ENCODE measurements at places on chromosomes 6 and 20.

DNA sequence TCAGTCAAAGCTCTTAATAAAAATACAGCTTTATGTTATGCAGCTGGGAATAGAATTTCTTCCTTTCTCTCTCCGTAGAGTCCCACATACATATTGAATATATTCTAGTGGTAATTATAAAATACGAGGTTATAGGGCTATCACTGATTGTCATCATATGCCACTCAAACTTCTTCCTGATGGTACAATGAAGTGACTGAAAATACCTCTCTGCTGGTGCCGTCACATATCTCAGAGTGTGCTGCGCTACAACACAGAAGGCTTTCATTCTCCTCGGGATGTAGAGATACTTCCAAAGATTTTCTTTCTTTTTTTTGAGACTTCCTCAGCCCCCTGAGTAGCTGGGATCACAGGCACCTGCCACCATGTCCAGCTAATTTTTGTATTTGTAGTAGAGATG, 249.9 kb downstream of the BTBD9 start:
- DNase-seq = no peak

GRCh38 chr20:54456423-54456822, 19.0 kb upstream of the DOK5 start:
- DNase-seq = no peak

DNA sequence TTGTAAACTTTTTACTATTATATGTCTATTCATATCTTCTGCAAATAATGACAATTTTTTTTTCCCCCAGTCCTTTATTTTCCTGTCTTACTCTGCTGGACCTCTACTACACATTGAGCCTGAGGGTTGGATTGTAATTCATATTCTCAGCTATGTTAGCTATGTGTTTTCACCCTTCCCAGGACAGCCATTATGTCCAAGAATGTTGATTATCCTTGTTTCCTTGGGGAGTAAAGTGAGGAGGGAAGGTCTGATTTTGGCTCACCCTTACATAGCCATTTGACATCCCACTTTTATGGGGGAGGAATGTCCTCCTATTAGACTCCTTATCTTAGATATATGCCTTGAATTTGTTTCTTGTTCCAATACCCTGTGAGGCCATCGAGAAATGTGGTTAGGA, 17.6 kb upstream of the TBC1D32 start:
- no peak for DNase-seq

GRCh38 chr20:17530716-17531664, at the start of gene BFSP1:
Gene BFSP1 (minus strand): TSS chr20:17531379. CDS start chr20:17531329, 50 bp downstream.
- peak; percentile 21 for DNase-seq

GRCh38 chr6:24195836-24196597, 70.0 kb downstream of the NRSN1 start:
- no peak for DNase-seq

GRCh38 chr6:63527658-63528514, 44.4 kb upstream of the LOC128125822 start:
- DNase-seq = no peak

DNA sequence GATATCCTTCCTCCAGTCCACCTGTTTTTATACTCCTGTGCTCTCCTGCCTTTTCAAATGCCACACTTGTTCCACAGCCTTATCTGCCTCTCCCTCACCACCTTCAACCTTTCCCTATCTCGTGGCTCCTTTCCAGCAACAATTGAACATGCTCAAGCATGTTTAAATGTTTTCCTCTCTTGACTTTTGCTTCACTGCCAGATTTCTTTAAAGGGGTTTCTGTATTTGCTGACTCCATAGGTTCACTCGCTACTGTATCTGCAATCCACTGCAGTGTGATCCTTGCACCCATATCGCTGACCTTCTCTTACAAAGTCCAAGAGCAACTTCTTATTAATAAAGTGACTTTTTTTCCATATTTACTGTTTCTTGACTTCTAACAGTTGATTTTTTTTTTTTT, 11.2 kb upstream of the GMNN start:
- no peak for DNase-seq

DNA sequence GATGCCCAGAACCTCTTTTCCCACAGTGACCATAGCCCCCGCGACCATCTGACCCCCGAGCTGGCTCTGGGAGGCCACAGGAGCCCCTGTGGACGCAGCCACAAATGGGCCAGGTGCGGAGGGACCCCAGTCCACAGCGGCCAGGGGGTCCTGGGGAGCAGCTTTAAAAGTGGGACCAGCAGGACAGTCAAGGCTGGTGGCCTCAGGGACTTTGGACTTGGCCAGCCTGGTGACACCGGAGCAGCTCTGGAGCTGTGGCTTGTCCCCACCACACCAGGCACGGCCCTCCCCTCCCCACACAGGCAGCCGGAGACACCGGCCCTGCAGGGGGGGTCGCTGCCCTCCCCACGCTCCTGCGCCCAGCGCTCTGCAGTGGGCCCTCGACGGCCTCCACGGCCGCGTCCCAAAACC, 3.5 kb downstream of the FNDC11 start:
- no peak for DNase-seq

DNA sequence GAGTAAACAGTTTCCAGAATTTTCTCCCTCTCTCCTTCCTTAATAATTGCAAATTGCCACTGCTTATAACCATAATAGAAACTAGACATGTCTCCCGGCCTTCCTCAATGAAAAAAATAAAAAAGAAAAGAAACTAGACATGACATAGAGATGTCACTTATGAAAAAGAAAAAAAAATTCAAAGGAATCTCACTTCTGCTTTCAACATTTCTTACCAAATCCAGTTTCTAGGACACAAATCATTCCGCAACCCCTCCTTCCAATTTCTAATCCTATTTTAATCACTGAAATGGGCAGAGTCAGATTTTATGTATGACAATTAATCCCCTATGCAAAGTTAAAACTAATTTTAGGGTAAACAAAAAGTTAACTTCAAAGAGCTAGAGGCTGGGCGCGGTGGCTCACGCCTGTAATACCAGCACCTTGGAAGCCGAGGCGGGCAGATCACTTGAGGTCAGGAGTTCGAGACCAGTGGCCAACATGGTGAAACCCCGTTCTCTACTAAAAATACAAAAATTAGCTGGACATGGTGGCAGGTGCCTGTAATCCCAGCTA, 40.1 kb upstream of the EEF1A1 start:
- DNase-seq = no peak

DNA sequence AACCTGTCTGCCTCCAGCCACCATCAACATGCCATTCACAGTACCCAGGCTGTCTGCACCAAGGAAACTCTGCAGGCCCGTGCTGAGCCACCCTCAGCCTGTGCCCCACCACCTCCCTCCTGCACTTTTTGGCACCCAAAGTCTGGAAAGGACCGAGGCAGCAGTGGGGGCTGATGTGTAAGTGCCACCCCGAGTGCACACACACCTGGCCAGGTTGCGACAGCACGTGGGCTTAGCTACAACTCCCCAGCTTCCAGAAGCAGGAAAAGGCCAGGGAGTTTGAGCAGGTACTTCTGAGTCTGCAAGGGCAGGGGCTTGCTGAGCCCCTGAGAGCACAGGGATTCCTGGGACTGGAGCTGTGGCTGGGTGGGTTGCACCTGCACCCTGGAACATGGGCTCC, 303.3 kb upstream of the OPRM1 start:
- no peak for DNase-seq
